PC-9 (cell line): ENCODE measurements at places on chromosomes 13 and 19. TPM values are rescaled to one million over a fixed set of nuclear protein-coding genes. Genes with fewer than 3 reads are reported as not detected.
A peak's percentile ranks its signal among the peaks of the same experiment; 100 is the strongest.

ZIM2 gene
- total RNA-seq = not detected in 2 replicates

SERPINE3 gene
- not detected in 2 replicates for total RNA-seq

CCL25 gene
- total RNA-seq = not detected in 2 replicates

PLK5 gene
- total RNA-seq = not detected in 2 replicates

ZNF729 gene
- not detected in 2 replicates for total RNA-seq

- no peaks in the 10 kb centered on the region for H3K27me3 ChIP-seq
- H3K4me3 ChIP-seq = no peak overlapping the region
- H3K4me1 ChIP-seq = peaks cover 11% of the 10 kb centered on the region; the same call in 1 of the 2 replicates
- H3K36me3 ChIP-seq = peaks cover 4% of the 10 kb centered on the region; the same call in 1 of the 2 replicates
- no peak overlapping the region for H3K27ac ChIP-seq
- DNase-seq = no peak
These were observed 6.0 kb downstream of the AKT2 start for GRCh38 chr19:40279120-40279551.

DNA sequence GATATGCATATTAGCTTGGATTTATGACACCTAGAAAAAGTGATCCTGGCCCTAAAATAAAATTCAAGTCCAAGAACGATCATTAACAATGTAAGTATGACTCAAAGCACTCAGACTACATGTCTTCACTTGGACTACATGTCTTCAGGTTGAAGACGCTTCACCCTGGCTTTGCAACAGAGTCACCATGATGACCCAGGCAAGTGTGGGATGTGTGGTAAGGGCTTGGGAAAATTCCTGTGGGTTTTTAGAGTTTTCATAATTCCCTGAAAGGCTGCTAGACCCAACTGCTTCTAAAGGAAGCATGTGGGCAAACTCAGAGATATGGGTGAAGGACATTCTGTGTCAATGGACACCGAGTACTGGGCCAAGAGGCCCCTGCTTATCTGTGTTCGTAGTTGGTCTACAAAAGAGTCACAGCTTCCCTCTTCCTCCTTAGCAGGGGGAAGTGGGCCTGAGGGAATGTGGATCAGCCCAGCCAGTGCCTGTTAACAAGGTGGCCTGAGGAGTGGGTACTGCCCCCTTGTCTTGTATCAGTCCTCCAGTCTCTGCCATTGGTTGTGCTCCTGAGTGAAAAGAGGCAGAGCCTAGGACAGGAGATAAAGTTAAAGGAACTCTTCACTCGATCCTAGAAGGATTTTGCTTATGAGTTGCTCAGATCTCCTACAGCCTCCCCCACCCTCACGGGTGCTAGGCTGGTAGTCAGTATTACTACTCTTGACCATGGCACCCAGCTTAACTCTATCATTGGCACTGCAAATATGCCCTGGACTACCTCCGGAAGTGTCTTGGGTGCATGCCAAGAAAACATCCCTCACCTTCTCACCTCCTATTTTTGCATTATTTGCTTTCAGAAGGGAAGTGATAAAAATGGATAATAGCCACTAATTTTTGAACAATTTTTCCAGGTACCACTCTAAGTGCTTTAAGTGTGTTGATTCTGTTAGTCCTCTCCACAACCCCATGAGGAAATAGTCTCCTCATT, 406.3 kb downstream of the COG6 start:
- no peaks in the 10 kb centered on the region for H3K27me3 ChIP-seq
- H3K4me1 ChIP-seq = no peaks in the 10 kb centered on the region
- no peak overlapping the region for H3K27ac ChIP-seq
- DNase-seq = no peak
- no peaks in the 10 kb centered on the region for H3K36me3 ChIP-seq

DNA sequence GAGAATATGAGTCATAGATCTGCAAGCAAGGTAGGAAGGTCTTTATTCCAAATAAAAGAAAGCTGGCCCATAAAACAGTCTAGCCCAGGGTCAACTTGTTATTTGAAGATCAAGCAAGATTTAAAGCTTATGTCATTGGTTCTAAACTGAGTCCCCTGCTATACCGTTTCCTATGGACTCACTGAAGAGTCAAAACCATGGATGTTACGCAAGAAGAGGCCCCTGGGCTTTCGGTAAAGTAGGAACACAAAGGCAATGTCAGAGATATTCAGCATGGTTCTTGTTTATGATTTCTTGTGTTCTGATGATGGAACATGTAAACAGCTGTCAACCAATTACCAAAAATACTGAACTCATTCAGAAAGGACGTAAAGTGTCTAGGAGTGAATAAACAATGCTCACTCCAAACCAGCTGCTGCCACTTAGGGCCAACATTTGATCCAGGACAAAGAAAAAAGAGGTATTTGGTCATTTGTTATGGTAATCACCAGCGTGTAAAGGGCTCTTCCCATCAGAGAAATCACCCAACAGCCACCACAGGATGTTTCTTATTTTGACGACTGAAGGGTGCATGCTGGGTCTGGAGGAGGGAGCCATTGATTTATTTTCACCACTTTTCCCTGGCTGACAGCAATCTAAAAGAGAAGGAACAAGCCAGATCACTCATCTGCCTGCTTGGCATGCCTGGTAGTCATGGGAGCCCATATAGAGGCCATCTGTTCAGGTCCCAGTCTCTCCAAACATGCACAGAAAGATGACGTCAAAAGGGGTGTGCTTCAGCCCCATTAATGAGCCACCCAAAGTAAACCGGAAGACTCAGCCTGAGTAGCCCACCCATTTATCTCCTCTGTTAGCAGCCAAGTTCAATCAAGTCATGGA, 68.3 kb downstream of the FGF14 start:
- no peaks in the 10 kb centered on the region for H3K36me3 ChIP-seq
- H3K4me3 ChIP-seq = no peak overlapping the region
- no peak for DNase-seq
- H3K4me1 ChIP-seq = no peaks in the 10 kb centered on the region

GRCh38 chr13:20624213-20624612, 57.3 kb downstream of the IFT88 start:
- no peaks in the 10 kb centered on the region for H3K4me1 ChIP-seq
- H3K27ac ChIP-seq = no peak overlapping the region
- no peaks in the 10 kb centered on the region; the same call in 1 of the 2 replicates for H3K36me3 ChIP-seq
- DNase-seq = no peak
- no peaks in the 10 kb centered on the region for H3K27me3 ChIP-seq

DNA sequence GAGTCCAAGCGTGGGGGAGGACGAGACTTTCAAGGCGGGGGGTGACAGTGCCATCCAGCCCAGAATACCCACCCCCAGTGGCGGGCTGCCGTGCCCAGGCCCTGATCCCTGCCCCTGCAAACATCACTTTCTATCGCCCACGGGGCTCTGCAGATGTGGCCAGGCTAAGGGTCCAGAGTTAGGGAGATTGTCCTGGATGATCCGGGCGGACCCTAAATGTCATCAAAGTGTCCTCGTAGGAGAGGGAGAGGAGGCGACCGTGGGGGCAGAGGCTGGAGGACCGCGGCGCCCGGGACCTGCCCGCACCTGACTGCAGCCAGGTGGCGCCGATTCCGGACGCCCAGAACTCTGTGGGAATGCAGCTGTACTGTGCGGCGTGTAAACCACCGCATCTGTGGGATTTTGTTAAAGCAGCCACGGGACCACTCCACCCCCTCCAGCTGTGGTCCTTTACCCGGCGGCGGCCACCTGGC, 32.4 kb downstream of the GJA3 start:
- H3K4me1 ChIP-seq = 0 out of 2 replicates have a peak, but pooled peaks cover 10% of the 10 kb centered on the region
- H3K27me3 ChIP-seq = no peaks in the 10 kb centered on the region
- peak overlapping the region; percentile 65; the same call in 1 of the 2 replicates for H3K27ac ChIP-seq
- DNase-seq = peak; percentile 17
- H3K4me3 ChIP-seq = peak overlapping the region; percentile 72
- no peaks in the 10 kb centered on the region for H3K36me3 ChIP-seq

- H3K4me1 ChIP-seq = no peaks in the 10 kb centered on the region
- no peak overlapping the region for H3K4me3 ChIP-seq
- H3K36me3 ChIP-seq = no peaks in the 10 kb centered on the region
- DNase-seq = peak; percentile 36
These were observed 80.1 kb downstream of the IPO5 start for GRCh38 chr13:98033277-98034247.

GRCh38 chr19:13286195-13286985, 136.2 kb downstream of the IER2 start:
- H3K27ac ChIP-seq = no peak overlapping the region
- no peak for DNase-seq
- no peak overlapping the region for H3K4me3 ChIP-seq
- H3K36me3 ChIP-seq = no peaks in the 10 kb centered on the region

DNA sequence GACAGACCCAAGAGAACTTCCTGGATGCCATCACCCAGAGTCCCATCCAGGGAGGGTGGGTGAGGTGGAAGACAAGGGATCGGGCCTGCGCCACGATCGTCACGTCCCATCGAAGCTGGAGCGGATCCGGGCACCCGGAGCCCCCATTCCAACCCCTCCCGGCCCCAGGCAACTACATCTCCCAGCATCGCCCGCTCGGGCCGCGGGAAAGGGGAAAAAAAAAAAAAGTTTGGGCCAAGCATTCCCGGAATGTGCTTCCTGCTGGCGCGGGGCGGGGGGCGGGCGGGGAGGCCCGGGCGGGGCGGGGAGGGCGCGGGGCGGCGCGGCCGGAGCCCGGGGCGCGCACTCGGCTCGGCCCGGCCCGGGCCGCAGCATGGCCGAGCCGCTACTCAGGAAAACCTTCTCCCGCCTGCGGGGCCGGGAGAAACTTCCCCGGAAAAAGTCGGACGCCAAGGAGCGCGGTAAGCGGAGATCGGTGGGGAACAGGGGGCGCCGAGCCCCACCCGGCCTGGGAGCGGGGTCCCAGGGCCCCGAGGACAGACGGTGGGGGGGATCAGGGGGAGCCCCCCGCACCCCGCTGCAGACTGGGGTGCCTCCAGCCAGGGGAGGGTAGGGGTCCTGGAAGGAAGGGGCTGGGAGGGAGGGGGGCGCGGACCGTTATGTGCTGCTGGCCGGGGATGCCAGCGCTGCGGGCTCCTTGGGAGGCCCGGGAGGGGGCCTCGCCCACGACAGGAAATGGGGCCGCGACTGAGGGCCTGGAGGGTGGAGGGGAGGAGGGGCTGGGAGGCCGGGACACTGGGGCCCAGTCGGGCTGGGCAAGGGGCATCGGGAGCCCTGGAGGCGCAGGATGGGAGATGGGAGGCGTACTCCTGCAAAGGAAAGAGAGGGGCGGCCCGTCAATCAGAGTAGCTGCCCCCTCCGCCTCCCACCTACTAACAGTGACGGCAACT, at the start of gene SYDE1:
Gene SYDE1 (plus strand): TSS at position 341 of the 950 bp plus-strand sequence. CDS start 33 bp downstream, at position 374.
- H3K36me3 ChIP-seq = no peaks in the 10 kb centered on the region
- DNase-seq = peak; percentile 56
- peaks cover 10% of the 10 kb centered on the region; the same call in 1 of the 2 replicates for H3K4me1 ChIP-seq
- no peak within 1 kb of the TSS for H3K27ac ChIP-seq
- peak within 1 kb of the TSS; percentile 67 for H3K4me3 ChIP-seq
- H3K27me3 ChIP-seq = no peaks in the 10 kb centered on the region

GRCh38 chr13:51663973-51664957, 80.0 kb downstream of the WDFY2 start:
- H3K4me1 ChIP-seq = peaks cover 11% of the 10 kb centered on the region; the same call in 1 of the 2 replicates
- DNase-seq = no peak
- H3K27me3 ChIP-seq = no peaks in the 10 kb centered on the region
- H3K27ac ChIP-seq = no peak overlapping the region

GRCh38 chr13:99526549-99526948, 25.3 kb downstream of the TM9SF2 start:
- H3K27me3 ChIP-seq = no peaks in the 10 kb centered on the region
- H3K27ac ChIP-seq = no peak overlapping the region
- H3K4me1 ChIP-seq = no peaks in the 10 kb centered on the region
- peaks cover 17% of the 10 kb centered on the region for H3K36me3 ChIP-seq
- DNase-seq = no peak

- H3K4me1 ChIP-seq = no peaks in the 10 kb centered on the region
- H3K36me3 ChIP-seq = no peaks in the 10 kb centered on the region; the same call in 1 of the 2 replicates
- no peaks in the 10 kb centered on the region for H3K27me3 ChIP-seq
- no peak for DNase-seq
- H3K27ac ChIP-seq = no peak overlapping the region
These were observed 25.7 kb downstream of the UGGT2 start for GRCh38 chr13:96027496-96027895.

DNA sequence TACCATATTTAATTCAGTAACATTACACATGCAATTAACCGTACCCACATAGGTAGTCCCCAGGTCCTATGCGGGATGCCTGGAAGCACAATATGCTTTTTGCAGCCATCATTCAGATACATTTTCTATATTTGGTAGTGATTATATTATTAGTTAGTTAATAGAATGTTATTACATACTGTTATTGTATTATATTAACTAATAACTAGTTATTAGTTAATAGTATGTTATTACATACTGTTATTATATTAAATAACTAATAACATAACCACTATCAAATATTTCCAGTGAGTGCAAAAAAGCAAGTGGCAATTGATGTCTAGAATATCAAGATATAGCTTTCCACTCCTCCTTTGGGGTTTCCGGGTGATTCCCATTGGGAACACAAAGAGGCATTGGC, 45.5 kb upstream of the CYP2A7 start:
- H3K4me1 ChIP-seq = peaks cover 19% of the 10 kb centered on the region
- DNase-seq = no peak
- peaks cover 6% of the 10 kb centered on the region; the same call in 1 of the 2 replicates for H3K27me3 ChIP-seq
- H3K36me3 ChIP-seq = no peaks in the 10 kb centered on the region
- H3K4me3 ChIP-seq = no peak overlapping the region

DNA sequence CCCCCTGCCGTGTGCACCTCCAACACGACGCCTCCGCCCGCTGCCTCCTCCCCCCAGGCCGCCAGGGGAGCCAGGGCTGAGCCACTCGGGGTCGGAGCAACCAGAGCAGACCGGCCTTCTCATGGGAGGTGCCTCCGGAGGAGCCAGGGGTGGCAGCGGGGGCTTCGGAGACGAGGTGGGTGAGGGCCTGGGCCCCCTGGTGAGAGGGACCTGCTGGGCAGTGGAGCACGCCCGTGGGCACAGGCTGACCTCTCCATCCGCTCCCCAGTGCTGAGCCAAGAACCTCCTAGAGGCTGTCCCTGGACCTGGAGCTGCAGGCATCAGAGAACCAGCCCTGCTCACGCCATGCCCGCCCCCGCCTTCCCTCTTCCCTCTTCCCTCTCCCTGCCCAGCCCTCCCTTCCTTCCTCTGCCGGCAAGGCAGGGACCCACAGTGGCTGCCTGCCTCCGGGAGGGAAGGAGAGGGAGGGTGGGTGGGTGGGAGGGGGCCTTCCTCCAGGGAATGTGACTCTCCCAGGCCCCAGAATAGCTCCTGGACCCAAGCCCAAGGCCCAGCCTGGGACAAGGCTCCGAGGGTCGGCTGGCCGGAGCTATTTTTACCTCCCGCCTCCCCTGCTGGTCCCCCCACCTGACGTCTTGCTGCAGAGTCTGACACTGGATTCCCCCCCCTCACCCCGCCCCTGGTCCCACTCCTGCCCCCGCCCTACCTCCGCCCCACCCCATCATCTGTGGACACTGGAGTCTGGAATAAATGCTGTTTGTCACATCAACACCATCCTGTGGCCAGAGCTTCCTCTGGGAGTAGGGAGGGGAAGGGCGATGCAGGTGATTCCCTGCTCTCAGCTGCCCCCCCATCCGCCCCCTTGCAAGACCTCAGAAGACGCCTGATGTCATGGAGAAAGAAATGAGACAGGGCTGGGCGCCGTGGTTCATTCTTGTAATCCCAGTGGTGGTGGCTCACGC, 12.0 kb downstream of the BCAM start:
- H3K27ac ChIP-seq = no peak overlapping the region
- no peaks in the 10 kb centered on the region for H3K4me1 ChIP-seq
- no peaks in the 10 kb centered on the region for H3K36me3 ChIP-seq

- H3K4me1 ChIP-seq = no peaks in the 10 kb centered on the region
- no peak overlapping the region for H3K4me3 ChIP-seq
- DNase-seq = no peak
- H3K27ac ChIP-seq = no peak overlapping the region
- H3K27me3 ChIP-seq = no peaks in the 10 kb centered on the region
These were observed 104.6 kb upstream of the RAP2A start for GRCh38 chr13:97329331-97329730.

GRCh38 chr13:78592584-78592983, 10.8 kb downstream of the POU4F1 start:
- no peak overlapping the region for H3K4me3 ChIP-seq
- H3K27ac ChIP-seq = no peak overlapping the region
- no peak for DNase-seq
- 0 out of 2 replicates have a peak, but pooled peaks cover 7% of the 10 kb centered on the region for H3K27me3 ChIP-seq
